Subcutaneous preadipocyte (primary cell): ENCODE measurements at places on chromosomes 7 and 10. TPM values are rescaled to one million over a fixed set of nuclear protein-coding genes. Genes with fewer than 3 reads are reported as not detected.

Gene ABCF2
- 73.9 and 75.7 TPM in 2 replicates for total RNA-seq

Gene WDR91
- 5.1 and 6.1 TPM in 2 replicates for total RNA-seq

Gene CHST15
- total RNA-seq, result 3.3 and 10.7 TPM in 2 replicates

Gene CACUL1
- 29.0 and 39.9 TPM in 2 replicates for total RNA-seq

Gene NKX2-3
- not detected in 2 replicates for total RNA-seq

Gene ZNF735
- not detected in 2 replicates for total RNA-seq

Gene SYNPO2L
- total RNA-seq, result under 0.01 TPM in 1 of 2 replicates, not detected in the other

Gene INA
- 0.37 and 1.2 TPM in 2 replicates for total RNA-seq

Gene OR2A42
- total RNA-seq, result 0.37 TPM in 1 of 2 replicates, not detected in the other

Gene FKBP6
- not detected in 2 replicates for total RNA-seq

Gene ADRB1
- not detected in 2 replicates for total RNA-seq

Gene BICC1
- 45.9 TPM in 2 replicates for total RNA-seq

Gene ENTPD1
- total RNA-seq, result 0.37 TPM in 1 of 2 replicates, not detected in the other

Gene KCP
- under 0.01 and 0.20 TPM in 2 replicates for total RNA-seq

Gene NUTM2A
- total RNA-seq, result 0.20 and 0.37 TPM in 2 replicates

Gene SPDYE11
- total RNA-seq, result not detected in 2 replicates

Gene TUBB8
- not detected in 2 replicates for total RNA-seq

Gene MYH16
- total RNA-seq, result not detected in 2 replicates

Gene DYNC1I1
- 0.73 and 1.6 TPM in 2 replicates for total RNA-seq

Gene CYP2C19
- not detected in 2 replicates for total RNA-seq

Gene CYP3A4
- not detected in 2 replicates for total RNA-seq

Gene CPA4
- total RNA-seq, result under 0.01 and 1.6 TPM in 2 replicates

Gene TMEM26
- total RNA-seq, result under 0.01 TPM in 1 of 2 replicates, not detected in the other

Gene HTR5A
- not detected in 2 replicates for total RNA-seq

Gene OPN4
- not detected in 2 replicates for total RNA-seq

Gene INHBA
- total RNA-seq, result 1.5 and 2.5 TPM in 2 replicates

Gene RPS24
- 1,226 and 2,735 TPM in 2 replicates for total RNA-seq
